ENCODE measurements at places on chromosomes 1 and 21.

DNA sequence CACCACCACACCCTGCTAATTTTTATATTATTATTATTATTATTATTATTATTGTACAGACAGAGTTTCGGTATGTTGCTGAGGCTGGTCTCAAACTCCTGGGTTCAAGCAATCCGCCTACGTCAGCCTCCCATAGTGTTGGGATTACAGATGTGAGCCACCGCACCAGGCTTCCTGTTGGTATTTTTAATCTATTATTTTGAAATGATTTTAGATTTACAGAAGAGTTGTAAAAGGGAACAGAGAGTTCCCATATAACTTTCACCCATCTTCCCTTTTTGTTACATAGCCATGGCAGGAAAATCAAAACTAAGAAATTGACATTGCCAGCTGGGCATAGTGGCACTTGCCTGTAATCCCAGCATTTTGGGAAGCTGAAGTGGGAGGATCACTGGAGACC, 42.9 kb upstream of the CITED4 start:
- DNase-seq = no peak

GRCh38 chr1:232891656-232892317, 58.6 kb upstream of the NTPCR start:
- no peak for DNase-seq

GRCh38 chr1:218135371-218135770, 149.7 kb upstream of the RRP15 start:
- DNase-seq = no peak

DNA sequence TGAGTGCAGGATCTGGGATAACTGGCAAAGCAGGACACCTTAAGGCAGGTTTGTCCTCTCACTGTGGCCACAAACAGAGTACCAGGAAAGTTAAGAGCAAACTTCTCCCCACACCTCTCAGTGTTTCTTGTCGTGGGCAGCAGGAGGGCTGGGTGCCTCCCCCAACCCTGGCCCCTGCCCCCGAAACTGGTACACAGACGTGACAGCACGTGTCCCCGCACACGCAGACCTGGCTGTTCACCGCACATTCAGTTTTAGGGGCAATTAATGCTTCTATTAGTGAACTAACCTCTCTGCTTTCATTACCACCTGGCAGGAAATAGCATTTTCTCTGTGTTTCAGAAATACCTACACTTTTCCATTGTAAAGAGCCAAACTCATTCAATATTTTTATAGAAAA, 32.9 kb upstream of the RIPK4 start:
- DNase-seq = no peak

- no peak for DNase-seq
Observed at GRCh38 chr1:68673771-68674170, 176.9 kb upstream of the DEPDC1 start.

DNA sequence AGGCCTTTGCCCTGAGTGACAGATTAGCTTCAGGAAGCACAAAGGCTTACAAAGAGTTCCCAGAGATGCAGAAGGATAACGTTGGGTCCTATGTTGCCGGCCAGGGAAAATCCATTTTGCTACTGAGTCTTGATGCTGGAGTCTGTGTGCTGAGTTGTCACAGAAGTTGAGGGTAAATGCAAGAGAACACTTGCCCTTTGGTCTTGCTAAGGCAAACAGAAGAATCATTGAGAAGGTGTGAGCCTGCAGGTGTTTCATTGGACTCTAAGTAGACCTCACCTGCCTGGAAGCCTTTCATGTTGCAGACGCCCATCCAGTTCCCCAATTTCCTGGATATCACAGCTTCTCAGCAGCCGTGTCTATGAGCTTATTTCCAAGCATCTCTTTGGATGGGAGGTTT, 105.2 kb downstream of the PCP4 start:
- DNase-seq = no peak

- no peak for DNase-seq
Observed at GRCh38 chr1:227372726-227373130, 54.4 kb upstream of the CDC42BPA start.

DNA sequence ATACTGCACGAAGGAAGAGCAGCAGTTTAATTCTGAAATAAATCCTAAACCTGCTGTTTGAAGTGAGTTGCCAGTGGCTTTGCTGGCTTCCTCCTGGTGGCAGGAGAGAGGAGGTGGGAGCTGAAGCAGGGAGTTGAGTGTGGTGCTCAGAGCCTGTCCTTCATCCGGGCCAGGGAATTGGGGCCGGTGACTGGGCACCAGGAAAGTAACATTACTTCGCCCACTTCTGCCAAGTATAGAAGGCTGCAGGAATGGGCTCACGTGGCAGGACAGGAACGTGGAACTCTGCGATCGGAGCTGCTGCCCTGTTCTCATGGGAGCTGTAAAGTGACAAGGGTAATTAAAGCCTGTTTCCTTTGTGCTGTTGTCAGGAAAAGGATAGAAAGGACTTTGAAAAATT, 8.7 kb downstream of the TOR3A start:
- DNase-seq = no peak

DNA sequence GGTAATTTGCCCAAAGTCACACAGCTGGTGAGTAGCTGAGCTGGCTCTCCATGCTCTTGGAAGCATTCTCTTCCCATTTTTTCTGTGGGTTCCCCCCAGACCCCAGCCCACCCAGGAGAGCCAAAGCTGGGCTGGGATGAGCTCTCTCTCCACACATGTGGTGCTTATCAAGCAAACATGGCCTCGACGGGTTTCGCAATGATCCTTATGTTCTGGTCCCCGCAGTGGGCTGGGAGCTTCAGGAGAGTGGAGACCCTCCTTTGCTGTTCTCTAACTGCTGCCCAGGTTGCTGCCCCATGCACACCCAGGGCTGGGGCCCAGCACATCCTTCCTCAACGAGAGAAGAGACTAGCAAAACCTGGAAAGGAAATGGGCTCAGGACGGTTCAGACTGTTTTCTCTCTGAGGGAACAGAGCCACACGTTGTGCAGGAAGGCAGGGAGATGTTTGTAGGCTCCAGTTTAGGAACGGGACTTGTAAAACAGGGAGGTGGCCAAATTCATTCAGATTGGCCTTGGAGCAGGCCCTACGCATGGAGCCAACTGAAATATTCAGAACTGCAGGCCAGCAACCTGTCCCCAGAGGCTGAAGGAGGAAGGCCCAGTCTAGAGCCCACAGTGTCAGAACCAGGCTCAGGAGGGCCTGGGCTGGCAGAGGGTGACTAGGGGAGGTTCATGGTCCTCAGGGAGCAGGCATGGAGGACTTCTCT, 27.2 kb upstream of the CSF1 start:
- DNase-seq = no peak

- no peak for DNase-seq
Observed at GRCh38 chr1:241555526-241555925, 23.3 kb downstream of the KMO start.

Measured in substantia nigra (tissue), 51 donors.